ENCODE measurements at places on chromosomes 11 and 22. TPM values are rescaled to one million over a fixed set of nuclear protein-coding genes. Genes with fewer than 3 reads are reported as not detected.

OR8A1 gene
- not detected for total RNA-seq

GRCh38 chr22:50119768-50120251 lies 30.0 kb downstream of the MOV10L1 start:
- DNase-seq: no peak

GRCh38 chr22:36580846-36581245 lies 51.9 kb upstream of the EIF3D start:
- no peak for DNase-seq

DNA sequence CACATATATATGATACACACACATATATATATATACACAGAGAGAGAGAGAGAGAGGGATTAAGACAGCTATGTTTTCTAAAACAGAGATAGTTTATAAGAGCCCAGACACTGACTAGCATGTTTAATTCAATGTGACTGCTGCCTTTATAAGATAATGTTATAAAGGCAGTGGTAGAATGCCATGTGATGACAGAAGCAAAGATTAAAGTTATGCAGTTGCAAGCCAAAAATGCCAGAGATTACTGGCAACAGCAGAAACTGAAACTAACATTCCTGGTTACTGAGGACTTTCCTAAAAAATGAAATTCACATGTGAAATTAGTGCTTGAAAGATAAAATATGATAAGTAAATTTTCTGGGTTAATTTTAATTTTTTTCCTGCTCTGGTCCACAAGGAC lies 1888.9 kb downstream of the LRRC4C start:
- no peak for DNase-seq

DNA sequence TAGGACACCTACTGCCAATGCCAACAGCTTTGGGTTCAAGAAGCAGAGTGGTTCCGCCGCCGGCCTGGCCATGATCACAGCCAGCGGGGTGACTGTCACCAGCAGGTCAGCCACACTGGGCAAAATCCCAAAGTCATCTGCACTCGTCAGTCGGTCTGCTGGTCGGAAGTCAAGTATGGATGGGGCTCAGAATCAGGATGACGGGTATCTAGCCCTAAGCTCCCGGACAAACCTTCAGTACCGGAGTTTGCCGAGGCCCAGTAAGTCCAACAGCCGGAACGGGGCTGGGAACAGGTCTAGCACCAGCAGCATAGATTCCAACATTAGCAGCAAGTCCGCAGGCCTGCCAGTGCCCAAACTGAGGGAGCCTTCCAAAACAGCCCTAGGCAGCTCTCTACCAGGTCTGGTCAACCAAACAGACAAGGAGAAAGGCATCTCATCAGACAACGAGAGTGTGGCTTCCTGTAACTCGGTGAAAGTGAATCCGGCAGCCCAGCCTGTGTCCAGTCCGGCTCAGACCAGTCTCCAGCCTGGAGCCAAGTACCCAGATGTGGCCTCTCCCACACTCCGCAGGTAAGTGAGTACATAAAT lies 115.1 kb downstream of the DBX1 start:
- no peak for DNase-seq

ARFIP2 gene
- 58.6 TPM for total RNA-seq

DNA sequence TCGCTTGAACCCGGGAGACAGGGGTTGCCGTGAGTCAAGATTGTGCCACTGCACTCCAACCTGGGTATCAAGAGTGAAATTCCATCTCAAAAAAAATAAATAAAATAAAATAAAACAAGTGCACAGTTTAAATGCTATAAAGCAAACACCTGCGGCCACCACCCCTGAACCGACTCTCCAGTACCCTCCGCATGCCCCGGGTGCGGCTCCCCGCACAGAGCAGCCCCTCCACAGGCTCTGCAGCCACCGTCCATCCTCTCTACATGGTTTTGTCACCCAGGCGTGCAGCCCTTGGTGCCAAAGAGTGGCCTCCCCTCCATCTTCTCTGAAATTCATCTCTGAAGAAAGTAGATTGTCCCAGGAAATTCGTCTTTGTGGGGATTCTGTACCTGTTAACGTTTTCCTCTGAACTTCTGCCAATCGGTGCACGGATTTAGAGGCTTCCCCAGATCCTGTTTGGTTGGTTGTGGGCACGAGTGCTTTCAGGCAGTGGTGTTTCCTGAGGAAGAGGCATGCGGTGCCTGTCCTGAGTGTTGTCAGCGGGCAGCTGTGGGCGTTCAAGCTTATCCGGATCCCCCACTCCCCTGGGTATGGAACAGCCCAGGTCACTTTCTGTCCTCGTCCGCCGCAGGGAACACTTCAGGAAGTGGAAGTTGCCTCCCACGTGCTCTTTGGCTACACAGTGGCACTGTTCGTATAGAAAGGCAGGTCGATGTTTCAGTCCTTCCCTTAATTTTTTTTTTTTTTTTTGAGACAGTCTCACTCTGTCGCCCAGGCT lies 4.1 kb downstream of the MIOX start:
- DNase-seq: no peak

GRCh38 chr11:126098204-126098769 lies 35.6 kb upstream of the CDON start:
- no peak for DNase-seq

GRCh38 chr22:25641650-25642049 lies 77.2 kb downstream of the GRK3 start:
- DNase-seq: no peak

DNA sequence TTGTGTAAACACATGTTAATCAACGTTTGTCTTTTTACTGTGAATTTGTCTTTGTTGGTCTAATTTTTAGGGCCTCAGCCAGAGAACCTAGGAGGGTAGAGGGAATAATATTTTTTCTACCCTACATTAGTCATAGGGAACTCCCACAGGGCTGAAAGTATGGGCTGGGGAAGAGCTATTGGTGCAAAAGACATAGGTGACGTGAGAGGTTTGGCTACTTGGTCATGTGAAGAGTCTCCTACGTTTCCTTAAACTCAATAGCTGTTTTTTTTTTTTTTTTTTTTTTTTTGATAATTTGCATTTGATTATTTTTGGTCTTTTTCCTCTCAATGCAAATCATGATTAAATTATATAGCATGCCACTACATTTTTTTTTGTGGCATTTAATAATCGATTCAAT lies 15.9 kb upstream of the MMP7 start:
- no peak for DNase-seq

KCNQ1OT1 gene
- total RNA-seq: 0.20 TPM

TBX1 gene
- not detected for total RNA-seq

GRCh38 chr11:130782361-130783222 lies 133.7 kb downstream of the SNX19 start:
- no peak for DNase-seq

DNA sequence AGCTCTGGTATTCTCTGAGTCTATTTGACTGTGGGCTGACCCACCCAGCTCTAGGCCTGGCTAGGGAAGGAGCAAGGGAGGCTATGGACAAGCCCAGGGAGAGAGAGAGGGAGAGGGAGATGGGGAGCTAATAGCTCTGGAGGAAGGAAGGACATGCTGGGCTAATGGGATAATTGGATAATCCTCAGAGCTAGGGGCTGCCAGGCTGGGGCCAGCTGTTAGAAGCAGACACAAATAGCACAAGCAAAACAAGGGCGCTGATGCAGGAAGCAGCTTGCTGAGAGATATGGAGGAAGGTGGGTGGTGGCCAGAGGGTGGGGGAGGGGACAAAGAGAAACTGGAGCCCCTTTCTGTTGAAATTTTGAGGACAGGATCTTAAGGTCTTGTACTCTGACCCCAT lies 23.2 kb downstream of the ADORA2A start:
- no peak for DNase-seq

GRCh38 chr11:65854852-65855837 lies 2.8 kb downstream of the CFL1 start:
- DNase-seq: no peak

DNA sequence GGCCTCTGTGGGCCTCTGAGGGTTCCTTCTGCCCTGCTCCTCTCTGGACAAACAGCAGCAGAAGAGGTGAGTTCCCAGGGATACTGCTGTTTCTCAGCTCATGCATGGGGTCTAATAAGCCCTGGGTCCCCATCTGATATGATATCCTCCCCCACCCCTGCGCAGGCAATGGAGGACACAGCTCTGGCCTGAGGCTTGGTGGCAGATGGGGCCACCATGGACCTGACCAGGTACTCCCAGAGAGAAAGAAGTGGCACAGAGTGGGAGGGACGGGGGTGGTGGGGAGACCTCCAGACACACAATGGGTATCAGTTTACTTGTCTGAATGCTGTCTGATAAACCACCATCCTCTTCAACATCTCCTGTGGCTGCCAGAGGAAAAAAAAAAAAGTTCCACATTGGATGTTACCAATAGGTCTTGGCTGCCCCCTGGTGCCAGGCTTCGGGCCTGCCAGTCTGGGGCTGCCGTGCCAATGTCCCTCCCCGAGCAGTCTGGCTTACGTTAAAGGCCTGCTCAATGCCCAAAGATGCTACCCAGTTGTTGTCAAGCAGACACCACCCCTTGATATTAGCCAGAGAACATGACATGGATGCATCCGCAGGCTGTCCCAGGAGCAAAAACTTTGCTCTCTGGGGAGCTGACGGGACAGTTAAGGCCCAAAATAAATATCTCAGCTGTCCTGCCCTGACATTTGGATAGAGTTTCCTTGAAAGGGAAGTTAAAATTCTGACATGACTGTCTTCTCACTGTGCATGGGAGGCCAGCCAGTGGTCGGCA lies 27.9 kb upstream of the ABCC8 start:
- DNase-seq: peak; percentile 53

GRCh38 chr11:133814588-133815100 lies 30.7 kb downstream of the SPATA19 start:
- DNase-seq: no peak

DNA sequence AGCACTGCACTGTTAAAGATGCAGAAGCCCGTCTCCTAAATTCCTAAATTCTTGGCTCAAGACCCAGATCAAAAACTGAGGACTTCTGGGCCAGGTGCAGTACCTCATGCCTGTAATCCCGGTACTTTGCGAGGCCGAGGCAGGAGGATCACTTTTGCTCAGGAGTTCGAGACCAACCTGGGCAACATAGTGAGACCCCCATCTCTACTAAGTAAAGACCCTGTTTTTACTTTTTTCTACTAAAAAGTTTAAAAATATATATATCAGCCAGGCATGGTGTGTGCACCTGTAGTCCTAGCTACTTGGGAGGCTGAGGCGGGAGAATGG lies 29.7 kb downstream of the PDGFB start:
- DNase-seq: no peak

LRRC74B gene
- total RNA-seq: 0.10 TPM

- DNase-seq: no peak
These were observed 110.0 kb upstream of the GAL start for GRCh38 chr11:68574308-68574707.

- DNase-seq: no peak
These were observed 146.5 kb downstream of the OPCML start for GRCh38 chr11:133385781-133386180.

DNA sequence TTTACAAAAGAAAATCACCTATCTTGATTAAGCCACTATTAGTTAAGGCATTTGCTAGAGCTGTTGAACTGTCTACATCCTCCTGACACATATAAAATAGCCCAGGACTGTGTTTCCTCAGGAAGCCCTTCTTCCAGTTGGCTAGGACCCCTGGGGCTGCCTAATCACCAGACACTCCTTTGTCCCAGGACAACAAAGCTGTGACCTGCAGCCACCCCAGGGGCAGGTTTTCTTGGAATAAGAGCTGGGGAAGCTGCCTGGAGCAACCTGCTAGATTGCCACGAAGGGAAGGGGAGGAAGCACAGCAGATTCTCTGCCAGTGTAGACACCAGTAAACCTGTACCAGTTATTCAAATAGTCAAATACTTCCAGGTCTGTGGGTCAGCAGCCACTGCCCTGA lies 17.6 kb downstream of the CHST1 start:
- DNase-seq: no peak

P2RX3 gene
- total RNA-seq: not detected

IRAG1 gene
- 0.99 TPM for total RNA-seq

DNA sequence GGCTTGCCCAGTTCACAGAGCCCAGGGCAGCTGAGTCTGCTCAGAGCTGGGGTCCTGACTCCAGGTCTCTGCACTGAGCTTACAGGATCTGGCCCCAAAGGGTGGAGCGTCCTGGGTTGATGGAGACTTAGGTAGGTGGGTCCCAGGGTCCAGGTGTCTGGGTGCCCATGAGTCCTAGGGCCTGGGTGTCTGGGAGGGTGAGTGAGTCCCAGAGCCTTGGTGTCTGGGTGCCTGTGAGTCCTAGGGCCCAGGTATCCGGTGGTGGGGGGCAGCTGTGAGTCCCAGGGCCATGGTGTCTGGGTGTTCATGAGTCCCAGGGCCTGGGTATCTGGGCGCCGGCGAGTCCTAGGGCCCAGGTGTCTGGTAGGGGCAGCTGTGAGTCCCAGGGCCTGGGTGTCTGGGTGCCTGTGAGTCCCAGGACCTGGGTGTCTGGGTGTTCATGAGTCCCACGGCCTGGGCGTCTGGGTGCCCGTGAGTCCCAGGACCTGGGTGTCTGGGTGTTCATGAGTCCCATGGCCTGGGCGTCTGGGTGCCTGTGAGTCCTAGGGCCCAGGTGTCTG lies 1505.6 kb downstream of the BRD1 start:
- DNase-seq: no peak

SLN gene
- not detected for total RNA-seq

RASSF10 gene
- total RNA-seq: not detected

DNA sequence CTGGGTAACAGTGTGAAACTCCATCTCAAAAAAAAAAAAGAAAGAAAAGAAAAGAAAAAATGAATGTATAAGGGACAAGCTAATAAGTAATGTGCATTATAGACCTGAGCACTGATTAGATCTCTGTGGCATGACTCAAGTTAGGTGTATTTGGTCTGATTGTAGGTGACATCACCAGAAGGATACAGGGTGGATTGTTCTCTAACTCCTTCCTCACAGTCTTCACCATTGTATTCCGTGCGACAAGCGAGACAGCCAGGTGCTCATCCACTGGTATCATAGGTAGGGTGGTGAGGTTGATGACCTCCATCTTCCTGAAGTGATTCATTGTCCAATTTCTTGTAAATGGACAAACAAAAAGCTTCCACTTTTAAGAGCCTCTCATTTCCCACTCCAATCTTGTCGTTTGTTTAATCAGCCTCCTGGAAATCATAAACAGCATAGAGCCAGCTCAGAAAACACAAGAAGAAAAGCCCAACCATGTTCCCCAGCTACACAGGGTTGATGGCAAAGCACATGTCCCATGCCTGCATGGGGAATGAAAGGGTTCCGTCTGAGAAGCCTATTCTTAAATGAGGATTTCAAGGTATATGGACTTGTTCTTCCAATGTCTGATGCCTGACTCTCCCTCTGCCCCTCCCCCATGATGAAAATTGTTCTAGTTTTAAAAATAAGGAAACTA lies 6.2 kb downstream of the FAM227A start:
- no peak for DNase-seq

- DNase-seq: no peak
These were observed 8.4 kb downstream of the APOBEC3A start for GRCh38 chr22:38965614-38966379.

DNA sequence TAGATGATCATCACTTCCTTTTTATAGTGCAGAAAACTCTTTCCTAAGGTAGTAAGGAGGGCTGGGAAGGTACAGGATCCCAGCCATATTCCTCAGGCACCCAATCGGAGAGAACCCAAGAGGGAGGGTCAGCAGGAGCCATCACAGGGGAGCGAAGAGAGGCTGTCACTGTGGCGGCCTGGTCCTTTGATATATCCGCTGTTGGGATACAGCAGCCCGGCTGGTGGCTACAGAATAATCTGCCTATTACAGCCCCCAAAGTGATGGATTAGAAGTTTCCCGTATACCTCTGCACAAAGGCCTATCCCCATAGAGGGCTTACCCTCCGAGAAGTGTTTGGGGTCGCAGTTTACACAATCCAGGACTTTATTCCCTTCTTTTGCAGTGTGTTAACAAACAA lies 48.5 kb downstream of the OR4D9 start:
- DNase-seq: no peak

- DNase-seq: no peak
These were observed 5.0 kb downstream of the CCND1 start for GRCh38 chr11:69645801-69646492.
